Calu3 (cell line): ENCODE measurements at places on chromosomes 11 and 22.

GRCh38 chr11:19279451-19279850 lies 38.7 kb upstream of the E2F8 start:
- DNase-seq, result no peak

- peak; percentile 48 for DNase-seq
These were observed 722 bp upstream of the GUCY1A2 start for GRCh38 chr11:107018902-107019493.

DNA sequence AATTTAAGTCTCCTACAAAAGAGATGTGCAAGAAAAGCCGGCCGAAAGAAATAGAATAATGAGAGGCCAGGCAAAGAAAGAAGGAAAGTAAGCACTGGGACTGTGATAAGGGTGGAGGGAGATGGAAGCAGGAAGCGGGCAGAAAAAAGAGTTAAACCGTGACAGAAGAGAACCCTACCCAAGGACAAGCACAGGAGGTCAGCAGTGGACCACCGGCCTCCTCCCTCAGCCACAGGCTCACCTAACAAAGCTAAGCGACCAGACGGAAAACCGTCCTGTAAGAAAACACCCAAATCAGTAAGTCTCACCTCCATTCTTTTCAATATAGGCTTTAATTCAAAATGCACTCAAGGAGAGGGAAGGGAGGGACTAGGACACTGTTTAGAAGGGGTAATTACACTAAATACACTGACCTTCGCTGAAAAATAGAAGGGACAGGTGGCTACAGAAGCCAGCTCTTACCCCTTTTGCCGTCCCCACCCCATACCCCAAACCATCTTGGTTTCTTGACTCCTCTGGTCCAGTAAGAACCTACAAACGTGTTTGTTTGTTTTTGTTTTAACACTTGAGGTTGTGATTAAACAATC lies 1.9 kb downstream of the FAM181B start:
- no peak for DNase-seq

DNA sequence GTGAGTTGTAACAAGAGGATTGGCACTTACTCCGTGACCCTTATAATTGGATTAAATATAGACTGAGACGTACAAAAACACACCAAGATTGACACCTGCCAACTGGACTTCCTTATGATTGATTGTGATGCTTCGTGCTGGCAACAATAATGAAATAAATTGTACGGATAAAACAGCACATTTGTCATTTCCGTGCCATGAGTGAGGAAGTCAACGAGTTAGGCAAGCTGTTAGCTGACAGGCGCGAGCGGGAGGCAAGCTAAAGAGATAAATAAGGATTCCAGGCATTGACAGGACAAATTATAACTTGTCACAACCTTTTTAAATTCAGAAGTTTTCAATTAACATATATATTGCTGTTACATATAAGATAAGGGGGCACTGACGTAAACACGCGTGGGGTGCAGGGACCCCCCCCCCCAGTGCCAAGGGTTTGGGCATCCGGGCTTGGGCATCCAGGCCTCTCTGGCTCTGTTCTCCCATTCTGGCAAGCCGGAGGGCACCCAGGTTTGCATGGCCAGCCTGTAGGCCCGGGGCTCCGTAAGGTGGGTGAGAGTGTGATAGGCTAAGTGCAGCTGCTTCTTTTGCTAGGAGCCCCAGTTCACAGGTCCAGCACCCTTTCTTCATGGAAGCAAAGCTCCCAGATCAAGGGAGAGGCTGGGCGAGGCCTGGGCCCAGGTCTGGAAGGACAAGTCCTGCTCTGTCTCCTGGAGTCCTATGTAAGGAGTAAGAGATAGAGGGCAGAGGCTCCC lies 11.2 kb upstream of the PAX6 start:
- DNase-seq, result no peak

DNA sequence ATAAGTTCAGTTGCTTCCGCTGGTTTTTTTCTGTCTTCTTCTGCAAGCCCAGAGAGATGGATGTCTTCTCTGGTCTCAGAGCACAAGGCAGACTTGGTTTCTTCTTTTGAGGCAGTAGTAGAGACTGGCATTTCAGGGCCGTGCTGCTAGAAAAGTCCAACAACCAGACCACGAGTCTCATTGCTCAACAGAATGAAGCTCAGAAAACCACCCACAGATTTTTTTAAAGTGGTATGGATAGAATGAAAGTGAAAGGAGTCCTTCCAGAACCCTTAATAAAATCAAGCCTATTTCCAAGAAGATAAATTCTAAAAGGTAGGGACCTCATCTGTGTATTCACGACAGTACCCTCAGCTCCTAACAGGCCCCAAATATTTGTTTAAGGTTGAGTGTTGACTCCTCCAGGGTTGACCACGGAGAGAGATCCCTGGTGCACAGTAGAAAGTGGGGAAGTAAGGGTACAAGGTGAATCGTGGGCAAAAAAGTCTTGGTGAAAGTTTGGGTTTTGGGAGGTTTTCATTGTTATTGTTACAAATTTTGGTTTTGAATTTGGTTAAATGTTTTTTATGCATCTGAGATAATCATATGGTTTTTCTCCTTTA lies 43.6 kb upstream of the DDX6 start:
- DNase-seq, result no peak

GRCh38 chr22:47322854-47323253 lies 560.4 kb downstream of the TBC1D22A start:
- DNase-seq, result peak; percentile 37

GRCh38 chr11:3367221-3367620 lies 11.7 kb downstream of the ZNF195 start:
- DNase-seq, result no peak

- no peak for DNase-seq
These were observed 3.9 kb upstream of the SCN2B start for GRCh38 chr11:118180300-118180703.

GRCh38 chr22:33299245-33299956 lies 241.2 kb upstream of the SYN3 start:
- no peak for DNase-seq

DNA sequence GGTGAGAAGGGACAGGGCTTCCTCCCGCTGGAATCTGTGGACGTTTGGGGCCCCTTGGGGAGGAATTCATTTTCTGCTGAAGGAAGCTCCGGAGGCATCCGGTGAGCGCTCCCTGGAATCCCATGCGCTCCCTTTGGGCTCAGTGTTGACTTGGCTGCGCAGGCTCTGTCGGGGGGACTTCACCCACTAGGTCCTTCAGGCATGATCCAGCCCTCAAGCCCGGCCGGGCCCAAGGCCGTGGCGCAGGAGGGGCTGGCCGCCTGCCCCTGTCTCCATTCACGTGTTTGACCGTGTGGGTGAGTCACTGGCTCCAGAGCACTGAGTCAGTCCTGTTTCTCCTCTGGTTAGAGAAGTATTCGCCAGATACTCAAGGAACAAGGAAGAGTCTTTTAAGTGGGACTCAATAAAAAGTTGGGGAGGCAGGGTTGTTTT lies 1.4 kb downstream of the CTTN start:
- DNase-seq, result peak; percentile 89

DNA sequence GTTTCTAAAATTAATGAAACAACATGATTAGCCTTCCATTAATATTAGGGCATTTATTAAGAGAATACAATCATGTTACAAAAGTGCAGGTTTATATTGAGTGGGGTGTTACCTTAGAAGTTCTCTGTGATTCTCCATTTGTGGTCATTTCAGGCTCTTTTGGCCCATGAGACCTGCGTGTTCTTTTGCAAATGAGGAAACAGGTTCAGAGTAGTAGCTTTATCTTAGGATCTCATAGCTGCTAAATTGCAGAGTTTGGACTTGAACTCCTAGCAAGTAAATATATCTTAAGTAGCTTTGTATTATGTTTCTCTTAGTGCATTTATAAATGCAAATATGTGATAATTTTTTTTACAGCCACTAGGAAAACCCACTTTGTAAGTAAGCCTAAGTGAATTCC lies 18.3 kb downstream of the FAR1 start:
- DNase-seq, result no peak

GRCh38 chr11:2867142-2867541 lies 18.4 kb downstream of the CDKN1C start:
- DNase-seq, result no peak

DNA sequence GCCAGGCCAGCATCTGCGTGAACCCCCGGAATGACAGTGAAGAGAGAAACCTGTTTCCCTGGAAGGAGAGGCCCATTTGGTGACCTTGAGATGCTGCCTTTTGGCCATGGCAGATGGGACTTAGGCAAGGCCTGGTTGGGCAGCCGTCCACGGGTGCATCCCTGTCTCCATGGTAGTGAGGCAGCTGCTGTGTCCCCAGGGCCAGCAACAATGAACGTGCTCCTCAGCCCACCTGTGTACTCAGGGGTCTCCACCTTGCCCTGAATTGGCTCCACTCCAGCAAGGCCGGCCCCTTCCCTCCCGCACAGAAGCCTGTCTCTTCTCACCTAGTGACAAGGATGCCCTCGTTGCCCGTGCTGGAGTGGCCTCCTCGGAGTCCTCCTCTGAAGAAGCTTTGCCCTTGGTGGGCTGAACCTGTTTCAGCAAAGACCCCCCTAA lies 441.1 kb downstream of the TBC1D22A start:
- no peak for DNase-seq

DNA sequence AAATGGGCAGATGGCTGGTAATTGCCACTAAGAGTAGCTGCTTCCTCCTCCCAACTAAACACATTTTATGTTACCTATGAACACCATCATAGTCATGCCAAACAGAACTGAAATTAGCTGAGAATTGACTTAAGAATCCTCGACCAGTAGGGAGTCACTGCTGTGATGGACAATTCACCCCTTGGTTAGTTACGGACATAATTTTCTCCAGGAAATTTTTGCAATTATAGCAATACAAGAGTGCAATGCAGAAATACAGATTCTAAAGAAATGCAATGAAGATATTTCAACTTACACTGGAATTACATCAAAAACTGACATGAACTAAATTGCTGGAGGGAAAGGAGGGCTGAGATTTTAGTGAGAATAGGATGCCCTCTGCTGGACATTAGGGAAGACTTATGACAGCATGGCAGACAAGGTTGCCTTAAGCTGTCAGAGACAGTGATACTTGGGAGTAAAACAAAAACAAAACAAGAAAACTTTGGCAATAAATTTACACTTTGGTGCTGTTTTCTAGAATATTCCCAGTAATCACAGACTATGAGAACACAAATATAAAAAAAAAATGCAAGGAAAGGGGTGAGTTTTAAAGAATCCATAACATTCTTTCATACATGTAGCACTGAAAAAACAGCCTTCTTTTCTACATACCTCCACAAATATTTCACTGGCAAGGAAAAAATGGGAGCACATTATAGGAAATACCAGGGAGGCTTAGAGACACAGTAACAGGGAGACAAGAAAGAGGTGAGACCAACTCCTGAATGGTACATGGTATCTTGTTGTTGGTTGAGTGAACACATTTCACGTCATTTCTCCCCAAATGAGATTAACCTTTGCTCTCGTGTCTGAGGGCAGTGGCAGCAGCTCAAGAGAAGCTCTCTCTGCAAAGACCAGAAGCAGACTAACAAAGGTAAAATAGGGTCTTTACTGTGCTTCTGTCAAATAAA lies 11.2 kb upstream of the PPP2R1B start:
- DNase-seq, result peak; percentile 23

- DNase-seq, result no peak
These were observed 15.3 kb upstream of the TPCN2 start for GRCh38 chr11:69033431-69033830.

- DNase-seq, result no peak
These were observed 2.4 kb downstream of the TPBGL start for GRCh38 chr11:75242722-75243600.

DNA sequence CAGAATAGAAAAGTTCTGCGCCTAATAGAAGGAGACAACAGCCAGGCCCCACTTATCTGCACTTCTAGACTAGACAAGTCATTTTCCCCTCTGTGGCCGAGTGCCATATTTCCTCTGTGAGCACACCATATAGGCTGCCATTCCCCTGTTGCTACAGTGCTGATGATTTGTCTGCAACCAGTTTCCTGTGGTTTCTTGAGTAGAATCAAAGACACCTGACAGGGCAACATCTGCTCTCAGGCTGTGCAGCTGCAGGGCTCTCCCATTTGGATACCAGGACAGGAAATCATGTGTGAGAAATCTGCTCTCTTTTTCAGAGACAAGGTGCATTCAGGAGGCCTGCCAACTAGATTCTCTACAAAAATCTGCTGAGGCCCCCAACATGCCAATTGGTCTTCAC lies 879.3 kb downstream of the DLG2 start:
- no peak for DNase-seq

DNA sequence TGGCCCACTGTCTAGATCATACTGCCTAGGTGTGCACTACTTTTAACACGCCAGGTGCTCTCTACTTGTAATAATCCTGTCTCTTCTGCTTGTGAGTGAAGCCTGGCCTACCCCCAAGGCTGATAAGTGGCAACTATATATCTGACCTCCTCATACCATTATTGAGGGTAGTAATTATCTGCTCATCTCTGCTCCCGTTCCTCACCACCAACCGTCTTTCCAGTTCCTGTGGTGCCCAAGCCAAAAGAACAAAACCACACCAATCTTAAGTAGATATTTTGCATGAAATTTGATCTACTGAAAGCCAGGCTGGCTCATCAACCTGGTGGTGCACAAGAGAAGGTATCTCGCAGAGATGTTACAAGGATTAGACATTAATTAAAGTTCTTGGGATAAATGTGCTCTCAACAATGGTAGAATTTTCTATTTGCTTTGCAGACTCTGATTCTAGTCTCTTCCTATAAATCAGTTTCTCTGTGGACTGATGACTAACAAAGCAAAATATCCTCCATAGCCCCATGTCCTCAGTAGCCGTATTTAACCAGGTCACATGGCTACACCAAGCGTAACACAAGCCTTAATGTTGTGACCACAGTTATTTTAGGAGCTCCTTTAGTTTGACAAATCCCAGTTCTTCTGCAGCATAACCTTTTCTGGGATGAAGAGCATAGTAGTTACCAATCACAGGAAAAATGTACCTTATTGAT lies 267.2 kb downstream of the NTM start:
- DNase-seq, result no peak

DNA sequence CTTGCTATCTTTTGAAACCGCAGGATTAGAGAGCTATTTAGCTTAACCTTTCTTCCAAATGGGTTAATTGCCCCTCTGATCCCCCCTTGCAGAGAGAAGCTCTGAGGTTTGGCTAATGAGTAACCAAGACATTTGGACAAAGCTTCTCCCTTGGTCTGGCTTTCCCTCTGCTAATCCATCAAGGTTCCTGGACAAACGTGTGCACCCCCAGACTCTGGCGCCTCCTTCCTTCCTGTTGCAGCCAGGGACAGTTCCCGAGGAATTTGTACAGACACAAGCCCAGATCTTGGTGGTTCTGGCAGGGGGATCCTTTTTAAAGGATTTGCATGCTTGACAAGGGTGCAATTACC lies 1.6 kb downstream of the KIAA1671 start:
- DNase-seq, result no peak

GRCh38 chr22:29871684-29872083 lies 11.3 kb upstream of the MTMR3 start:
- DNase-seq, result no peak
